ENCODE measurements at places on chromosomes 12 and 14. TPM values are rescaled to one million over a fixed set of nuclear protein-coding genes. Genes with fewer than 3 reads are reported as not detected.

DNA sequence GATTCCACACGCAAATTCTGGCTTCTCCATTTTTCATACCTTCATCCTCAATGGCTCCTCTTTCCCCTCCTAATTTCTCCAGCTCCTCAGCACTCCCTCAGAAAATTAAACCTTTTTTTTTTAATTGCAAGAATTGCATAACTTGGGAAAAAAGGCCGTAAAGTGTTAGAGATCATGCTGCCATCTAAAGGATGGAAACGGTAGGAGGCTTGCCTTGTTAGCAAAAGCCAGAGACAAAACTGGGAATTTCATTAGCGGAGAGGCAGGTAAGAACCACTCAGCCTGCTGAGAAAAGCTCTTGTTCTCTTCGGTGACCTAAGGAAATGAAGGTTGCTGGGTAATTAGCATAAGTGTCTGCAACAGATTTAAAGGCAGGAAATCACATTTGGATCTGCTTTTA, 204.3 kb downstream of the AEBP2 start:
- no peaks in the 10 kb centered on the region for H3K4me1 ChIP-seq
- DNase-seq: peak; percentile 53
- H3K36me3 ChIP-seq: no peaks in the 10 kb centered on the region
- H3K4me3 ChIP-seq: no peak overlapping the region
- no peaks in the 10 kb centered on the region for H3K27me3 ChIP-seq
- H3K27ac ChIP-seq: no peak overlapping the region

DNA sequence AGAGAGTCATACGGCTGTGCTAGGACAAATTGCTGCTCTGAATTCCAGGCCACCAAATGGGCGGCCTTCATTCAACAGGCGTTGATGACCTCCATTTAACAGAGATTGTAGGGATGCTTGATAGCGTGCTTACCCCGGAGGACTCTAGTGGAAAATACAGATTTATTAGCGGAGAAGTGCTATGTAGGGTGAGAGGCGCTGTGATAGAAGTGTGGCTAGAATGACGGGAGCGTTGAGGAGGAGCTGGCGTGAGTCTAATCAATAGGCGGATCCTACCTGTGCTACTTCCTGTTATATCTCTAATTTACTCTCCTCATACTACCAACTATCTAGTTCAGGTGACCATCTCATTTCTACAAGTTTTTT, 668 bp downstream of the MRPS35 start:
- H3K36me3 ChIP-seq: peaks cover 12% of the 10 kb centered on the region
- no peak for DNase-seq
- H3K27ac ChIP-seq: peak overlapping the region; percentile 79
- peak overlapping the region; percentile 98 for H3K4me3 ChIP-seq
- H3K4me1 ChIP-seq: peaks cover 26% of the 10 kb centered on the region
- H3K27me3 ChIP-seq: no peaks in the 10 kb centered on the region

- H3K27ac ChIP-seq: no peak overlapping the region
- H3K36me3 ChIP-seq: no peaks in the 10 kb centered on the region
- no peak overlapping the region for H3K4me3 ChIP-seq
These were observed 17.4 kb upstream of the B4GALNT3 start for GRCh38 chr12:442235-442884.

DNA sequence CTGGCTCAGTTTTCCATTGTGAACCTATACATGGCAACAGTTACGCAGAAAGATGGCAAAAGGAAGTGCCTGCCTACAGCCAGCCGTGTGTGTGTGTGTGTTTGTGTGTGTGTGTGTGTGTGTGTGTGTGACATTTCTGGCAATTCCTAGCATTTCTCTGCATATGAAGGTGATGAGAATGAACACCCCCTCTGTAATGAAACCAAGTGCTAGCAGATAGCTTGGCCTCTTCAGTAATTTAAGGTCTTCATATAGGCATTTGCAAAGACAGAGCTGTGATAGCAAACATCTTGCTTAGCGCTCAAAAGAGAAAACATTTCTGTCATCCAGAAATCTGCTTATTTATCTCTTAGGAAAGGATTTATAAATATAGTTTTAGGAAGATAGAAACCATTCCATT, 389.1 kb downstream of the AACS start:
- H3K27me3 ChIP-seq: peaks cover 21% of the 10 kb centered on the region
- no peak for DNase-seq
- no peaks in the 10 kb centered on the region for H3K4me1 ChIP-seq
- no peak overlapping the region for H3K4me3 ChIP-seq
- no peaks in the 10 kb centered on the region for H3K36me3 ChIP-seq
- H3K27ac ChIP-seq: no peak overlapping the region

GRCh38 chr12:120903412-120904196, 554 bp downstream of the SPPL3 start:
- H3K4me1 ChIP-seq: peaks cover 16% of the 10 kb centered on the region
- H3K27ac ChIP-seq: peak overlapping the region; percentile 88
- no peak for DNase-seq

DNA sequence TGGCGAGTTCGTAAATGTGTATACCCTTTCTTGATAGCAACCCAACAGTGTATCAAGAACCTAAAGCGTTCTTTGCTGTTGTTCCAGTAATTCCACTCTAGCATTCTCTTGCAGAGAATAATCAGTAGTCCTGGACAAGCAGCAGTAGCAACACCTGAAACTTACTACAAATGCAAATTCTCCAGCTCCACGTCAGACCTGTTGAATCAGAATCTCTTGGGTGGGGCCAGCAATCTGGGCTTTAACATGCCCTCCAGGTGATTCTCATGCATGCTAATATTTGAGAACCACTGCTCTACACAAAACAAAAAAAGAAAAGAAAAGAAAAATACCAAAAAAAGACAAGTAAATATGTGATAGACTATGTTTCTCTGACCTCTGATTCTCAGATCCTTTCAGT, 10.1 kb downstream of the PTGDR start:
- no peaks in the 10 kb centered on the region for H3K4me1 ChIP-seq
- H3K27me3 ChIP-seq: peaks cover 4% of the 10 kb centered on the region
- no peak overlapping the region for H3K4me3 ChIP-seq

DNA sequence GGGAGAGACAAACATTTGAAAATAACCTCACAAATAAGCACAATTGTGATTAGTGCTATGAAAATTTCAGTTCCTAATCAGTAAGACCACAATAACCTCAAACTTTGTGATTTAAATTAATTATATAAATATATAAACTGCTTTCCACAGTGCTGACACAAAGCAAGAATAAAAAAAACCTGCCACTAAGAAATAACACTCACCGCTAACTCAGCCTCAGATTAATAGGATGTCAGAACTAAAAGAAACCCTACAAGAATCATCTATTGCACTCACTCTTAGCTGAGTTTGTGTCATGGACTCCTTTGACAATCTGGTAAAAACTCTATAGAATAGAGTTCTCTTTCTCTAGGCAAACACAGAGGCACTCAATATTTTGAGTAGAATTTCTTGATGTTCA, 68.4 kb downstream of the SLC41A2 start:
- no peak for DNase-seq
- no peaks in the 10 kb centered on the region for H3K36me3 ChIP-seq
- H3K4me3 ChIP-seq: no peak overlapping the region
- no peaks in the 10 kb centered on the region for H3K4me1 ChIP-seq
- H3K27ac ChIP-seq: no peak overlapping the region

GRCh38 chr14:85333313-85333712, 196.6 kb upstream of the FLRT2 start:
- no peak overlapping the region for H3K27ac ChIP-seq
- no peak for DNase-seq
- no peaks in the 10 kb centered on the region for H3K4me1 ChIP-seq
- H3K36me3 ChIP-seq: no peaks in the 10 kb centered on the region
- H3K4me3 ChIP-seq: no peak overlapping the region

GRCh38 chr14:92961567-92961855, 38.6 kb downstream of the CHGA start:
- H3K36me3 ChIP-seq: peaks cover 18% of the 10 kb centered on the region
- peak overlapping the region; percentile 82 for H3K27ac ChIP-seq
- H3K4me1 ChIP-seq: peaks cover 49% of the 10 kb centered on the region
- H3K27me3 ChIP-seq: no peaks in the 10 kb centered on the region
- H3K4me3 ChIP-seq: no peak overlapping the region
- DNase-seq: no peak

GRCh38 chr12:5432011-5432400, at the start of gene NTF3:
NTF3 (plus strand) TSS chr12:5432108; CDS start chr12:5432325, 217 bp downstream.
- H3K4me3 ChIP-seq: peak within 1 kb of the TSS; percentile 49
- H3K36me3 ChIP-seq: no peaks in the 10 kb centered on the region
- DNase-seq: peak; percentile 72

- no peaks in the 10 kb centered on the region for H3K27me3 ChIP-seq
- no peak overlapping the region for H3K4me3 ChIP-seq
- DNase-seq: no peak
- H3K27ac ChIP-seq: no peak overlapping the region
- peaks cover 13% of the 10 kb centered on the region for H3K36me3 ChIP-seq
- peaks cover 14% of the 10 kb centered on the region for H3K4me1 ChIP-seq
These were observed 9.7 kb downstream of the GLTP start for GRCh38 chr12:109870648-109871047.

DNA sequence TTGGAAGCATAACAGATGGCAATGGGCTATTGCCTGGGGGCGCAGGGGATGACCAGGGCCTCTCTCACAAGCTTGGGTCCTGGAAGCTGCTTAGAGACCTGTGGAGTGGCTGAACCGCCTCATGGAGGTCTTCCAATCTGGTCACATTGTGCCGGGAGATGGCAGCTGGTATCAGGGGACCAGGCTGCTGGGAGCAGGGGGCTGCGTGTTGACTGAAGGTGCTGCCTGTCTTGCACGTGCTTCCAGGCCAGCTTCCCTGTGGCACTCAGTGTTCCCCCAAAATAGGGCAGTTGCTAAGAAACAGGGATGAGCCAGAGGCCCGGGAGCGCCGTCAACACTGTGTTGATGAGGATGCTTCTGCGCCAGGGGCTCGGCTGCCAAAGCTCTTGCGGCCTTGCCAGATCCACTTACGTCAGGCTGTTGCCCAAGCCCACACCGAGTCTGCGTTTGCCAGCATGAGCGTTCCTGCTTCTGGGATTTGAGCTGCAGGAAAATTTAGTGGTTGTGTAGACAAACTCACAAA, 39.8 kb downstream of the ELK3 start:
- peak overlapping the region; percentile 93 for H3K27ac ChIP-seq
- no peak overlapping the region for H3K4me3 ChIP-seq
- peak; percentile 97 for DNase-seq
- H3K27me3 ChIP-seq: no peaks in the 10 kb centered on the region
- no peaks in the 10 kb centered on the region for H3K36me3 ChIP-seq
- peaks cover 100% of the 10 kb centered on the region for H3K4me1 ChIP-seq

DNA sequence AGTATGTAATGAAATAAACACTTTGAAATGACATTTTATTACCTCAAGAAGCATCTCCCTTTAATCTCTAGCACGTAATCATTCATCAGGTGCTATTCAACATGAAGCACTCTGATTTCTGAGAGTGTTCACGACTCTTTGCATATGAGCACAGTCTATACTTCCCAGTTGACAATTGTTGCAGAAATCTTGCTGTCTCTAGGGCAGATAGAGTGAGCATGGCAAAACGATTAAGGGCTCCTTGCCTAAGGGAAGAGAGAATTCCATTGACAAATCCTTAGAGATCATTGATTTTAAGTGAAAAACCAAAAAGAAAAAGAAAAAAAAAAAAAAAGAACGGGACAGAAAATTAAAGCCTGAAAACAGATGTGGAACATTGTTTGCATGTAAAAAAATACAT, 107.6 kb downstream of the C12orf50 start:
- H3K27ac ChIP-seq: no peak overlapping the region
- H3K4me3 ChIP-seq: no peak overlapping the region
- no peak for DNase-seq
- H3K4me1 ChIP-seq: no peaks in the 10 kb centered on the region

DNA sequence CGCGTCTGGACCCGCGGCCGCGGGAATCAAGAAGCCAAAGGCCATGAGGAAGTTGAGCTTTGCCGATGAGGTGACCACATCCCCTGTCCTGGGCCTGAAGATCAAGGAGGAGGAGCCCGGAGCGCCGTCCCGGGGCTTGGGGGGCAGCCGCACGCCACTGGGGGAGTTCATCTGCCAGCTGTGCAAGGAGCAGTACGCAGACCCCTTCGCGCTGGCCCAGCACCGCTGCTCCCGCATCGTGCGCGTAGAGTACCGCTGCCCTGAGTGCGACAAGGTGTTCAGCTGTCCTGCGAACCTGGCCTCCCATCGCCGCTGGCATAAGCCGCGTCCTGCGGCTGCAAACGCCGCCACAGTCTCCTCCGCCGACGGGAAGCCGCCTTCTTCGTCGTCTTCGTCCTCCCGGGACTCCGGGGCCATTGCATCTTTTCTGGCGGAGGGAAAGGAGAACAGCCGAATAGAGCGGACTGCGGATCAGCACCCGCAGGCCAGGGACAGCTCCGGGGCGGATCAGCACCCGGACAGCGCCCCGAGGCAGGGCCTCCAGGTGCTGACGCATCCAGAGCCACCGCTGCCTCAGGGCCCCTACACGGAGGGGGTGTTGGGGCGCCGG, 1.0 kb downstream of the INSM2 start:
- peaks cover 37% of the 10 kb centered on the region for H3K27me3 ChIP-seq
- H3K36me3 ChIP-seq: peaks cover 19% of the 10 kb centered on the region
- no peak overlapping the region for H3K27ac ChIP-seq
- H3K4me1 ChIP-seq: peaks cover 30% of the 10 kb centered on the region

DNA sequence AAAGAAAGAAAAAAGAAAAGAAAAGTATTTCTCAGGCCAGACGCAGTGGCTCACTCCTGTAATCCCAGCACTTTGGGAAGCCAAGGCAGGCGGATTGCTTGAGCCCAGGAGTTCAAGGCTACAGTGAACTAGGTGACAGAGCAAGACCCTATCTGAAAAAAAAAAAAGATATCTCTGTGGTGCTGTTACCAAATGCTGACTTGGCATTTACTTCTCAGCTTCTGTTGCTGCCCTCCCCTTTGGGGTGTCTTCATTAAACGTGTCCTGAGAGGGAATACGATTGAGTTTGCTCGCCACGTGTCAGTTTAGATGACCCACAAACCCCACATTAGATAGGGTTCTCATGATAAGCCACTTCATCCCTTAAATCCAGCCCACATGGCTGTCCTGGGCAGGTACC, 4.4 kb upstream of the POLR3B start:
- no peaks in the 10 kb centered on the region for H3K27me3 ChIP-seq
- no peaks in the 10 kb centered on the region for H3K36me3 ChIP-seq
- H3K4me3 ChIP-seq: no peak overlapping the region
- H3K27ac ChIP-seq: no peak overlapping the region
- no peak for DNase-seq

GRCh38 chr14:50064993-50065392, 51.4 kb downstream of the VCPKMT start:
- DNase-seq: no peak
- no peak overlapping the region for H3K4me3 ChIP-seq
- no peak overlapping the region for H3K27ac ChIP-seq

- no peaks in the 10 kb centered on the region for H3K27me3 ChIP-seq
- DNase-seq: no peak
- H3K4me3 ChIP-seq: no peak overlapping the region
- peaks cover under 1% of the 10 kb centered on the region for H3K4me1 ChIP-seq
These were observed 14.2 kb upstream of the MYO1A start for GRCh38 chr12:57063991-57064685.

- no peak overlapping the region for H3K27ac ChIP-seq
- H3K4me3 ChIP-seq: no peak overlapping the region
- H3K27me3 ChIP-seq: no peaks in the 10 kb centered on the region
- H3K36me3 ChIP-seq: no peaks in the 10 kb centered on the region
These were observed 309.3 kb downstream of the ITPR2 start for GRCh38 chr12:26523708-26524150.

GRCh38 chr12:82279536-82280058, 78.6 kb downstream of the CCDC59 start:
- no peaks in the 10 kb centered on the region for H3K4me1 ChIP-seq
- H3K27ac ChIP-seq: no peak overlapping the region
- no peak overlapping the region for H3K4me3 ChIP-seq
- H3K36me3 ChIP-seq: no peaks in the 10 kb centered on the region
- H3K27me3 ChIP-seq: no peaks in the 10 kb centered on the region
- DNase-seq: no peak

The BRF1 gene
- 47.3 TPM for total RNA-seq

The TCL1B gene
- total RNA-seq: not detected

The HOXC10 gene
- total RNA-seq: not detected

The LAG3 gene
- 4.0 TPM for total RNA-seq

The CCDC63 gene
- total RNA-seq: not detected

The COQ6 gene
- total RNA-seq: 52.0 TPM

The KRT80 gene
- total RNA-seq: not detected

The TAS2R50 gene
- total RNA-seq: 4.2 TPM

The BDKRB2 gene
- total RNA-seq: 5.8 TPM

The KRT83 gene
- total RNA-seq: not detected

Measured in esophagus muscularis mucosa (tissue), 4 donors.